ENCODE measurements at places on chromosomes 2 and 18.

- no peak for DNase-seq
These were observed 143.9 kb upstream of the KLHL29 start for GRCh38 chr2:23241121-23241520.

DNA sequence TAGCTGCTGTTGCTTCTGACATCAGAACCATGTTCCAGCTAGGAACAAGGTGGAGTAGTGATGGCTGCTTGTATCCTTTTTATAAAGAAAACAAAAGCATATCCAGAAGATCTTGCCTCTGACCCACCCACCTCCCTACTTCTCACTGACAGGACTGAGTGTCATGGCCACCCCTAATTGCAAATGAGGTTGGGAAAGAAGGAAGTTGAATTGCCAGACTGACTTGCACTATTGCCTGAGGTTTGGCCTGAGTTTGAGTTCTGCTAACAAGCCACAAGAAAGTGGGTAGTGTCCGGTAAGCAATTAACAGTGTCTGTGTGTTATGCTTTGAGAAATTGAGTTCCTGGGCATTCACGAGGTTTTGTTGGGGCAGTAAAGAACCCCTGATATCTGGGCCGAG, 22.8 kb downstream of the SGPP2 start:
- no peak for DNase-seq

- no peak for DNase-seq
These were observed 54.0 kb downstream of the MEIS1 start for GRCh38 chr2:66488946-66489345.

DNA sequence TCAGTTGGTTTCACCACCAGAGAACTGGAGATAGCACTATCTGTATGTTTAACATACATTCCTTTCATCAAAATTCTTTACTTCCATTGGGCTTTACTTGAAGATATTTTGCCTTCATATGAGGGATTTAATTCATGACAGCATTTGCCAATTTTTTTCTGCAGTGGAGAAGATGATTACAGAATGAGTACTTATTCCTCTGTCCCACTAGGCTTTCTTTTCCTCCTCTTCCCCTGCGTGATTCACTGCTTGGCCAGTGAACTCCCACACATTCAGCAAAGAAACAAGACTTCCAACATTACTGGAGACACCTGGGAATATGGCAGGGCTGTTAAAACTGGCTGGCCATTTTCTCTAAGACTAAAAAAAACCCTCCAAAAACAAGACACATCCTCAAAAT, 425.8 kb upstream of the KCNH7 start:
- DNase-seq = no peak

GRCh38 chr18:5914016-5914415, 18.7 kb upstream of the TMEM200C start:
- no peak for DNase-seq

DNA sequence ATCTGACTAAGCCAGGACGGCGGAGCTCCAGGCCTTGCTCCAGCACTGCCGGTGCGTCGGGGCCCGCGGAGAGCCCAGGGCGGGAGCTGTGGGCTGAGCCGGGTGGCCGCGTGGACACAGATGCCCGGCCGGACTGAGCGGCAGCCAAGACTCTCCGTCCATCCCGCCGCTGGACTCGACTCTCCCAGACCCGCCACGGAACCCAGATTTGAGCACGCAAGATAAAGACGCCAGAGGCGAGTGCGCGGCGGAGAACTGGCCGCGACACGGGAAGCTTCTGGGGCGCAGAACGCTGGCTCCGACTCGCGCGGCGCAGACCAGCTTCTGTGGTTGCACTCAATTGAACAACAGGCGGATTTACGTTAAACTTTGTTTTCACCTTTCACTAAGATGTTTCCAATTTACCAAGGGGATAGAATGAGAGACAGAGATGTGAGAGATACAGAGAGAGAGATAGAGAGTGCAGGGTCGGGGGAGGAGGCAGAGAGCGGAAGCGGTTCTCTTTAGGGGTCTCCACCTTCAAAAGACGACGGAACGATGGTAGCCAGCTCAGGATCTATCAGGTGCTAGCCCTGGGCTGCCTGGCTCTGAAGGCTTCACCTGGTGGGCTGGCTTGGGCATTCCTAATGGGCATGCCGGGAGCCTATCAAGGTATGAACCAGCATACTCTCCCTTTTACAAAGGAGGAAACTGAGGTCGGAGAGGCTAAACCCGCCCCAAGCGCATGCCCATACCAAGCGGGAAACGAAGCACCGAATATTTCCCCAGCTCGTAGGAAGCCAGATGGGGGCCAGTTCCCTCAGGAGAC, 10.4 kb upstream of the EN1 start:
- DNase-seq = no peak

GRCh38 chr2:191666732-191667131, 11.2 kb upstream of the NABP1 start:
- no peak for DNase-seq

DNA sequence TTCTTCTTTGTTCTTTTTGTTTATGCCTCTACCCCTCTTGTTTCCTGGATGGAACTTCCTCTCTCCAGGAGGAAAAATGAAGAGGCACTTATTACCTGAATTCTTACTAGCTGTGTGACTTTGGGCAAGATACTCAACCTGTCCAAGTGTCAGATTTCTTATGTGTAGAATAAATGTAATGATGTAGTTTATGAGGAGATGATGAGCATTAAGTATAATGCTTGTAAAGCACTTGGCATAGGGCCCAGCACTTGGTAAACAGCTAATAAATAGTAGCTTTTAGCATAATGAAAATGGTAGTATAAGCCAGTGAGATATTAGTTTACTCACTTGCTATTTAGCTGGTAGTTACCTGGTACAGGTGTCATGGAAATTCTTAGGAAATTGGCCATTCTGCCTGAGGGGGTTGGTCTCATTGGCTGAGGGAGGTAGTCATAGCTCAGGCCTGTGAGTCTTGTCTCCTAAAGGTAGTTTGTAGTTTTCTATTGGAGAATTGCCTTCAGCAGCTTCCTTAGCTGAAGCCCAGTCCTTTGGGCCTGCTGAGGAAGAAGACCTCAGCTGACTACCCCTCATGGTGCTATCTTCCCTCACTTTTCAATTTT, 133.4 kb upstream of the NABP1 start:
- no peak for DNase-seq

DNA sequence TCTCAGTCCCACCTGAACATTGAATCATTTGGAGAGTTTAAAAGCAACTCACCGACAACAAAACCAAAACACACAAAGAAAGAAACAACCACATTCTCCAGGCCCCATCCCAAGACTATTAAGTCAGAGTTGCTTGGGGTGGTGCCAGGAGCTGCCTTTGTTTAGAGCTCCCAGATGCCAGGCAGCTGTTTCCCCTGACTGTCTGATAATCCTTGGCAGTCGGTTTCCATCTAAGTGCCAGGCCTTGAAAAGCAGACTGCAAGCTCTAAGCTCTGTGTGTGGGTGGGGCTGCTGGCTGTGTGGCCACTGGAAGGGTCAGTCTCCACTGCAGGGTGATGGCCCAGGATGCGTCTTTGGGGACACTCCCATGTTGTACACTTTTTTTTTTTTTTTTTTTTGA, 255.3 kb upstream of the AGAP1 start:
- no peak for DNase-seq

GRCh38 chr2:240727439-240727838, 35.8 kb downstream of the AQP12A start:
- no peak for DNase-seq

- no peak for DNase-seq
These were observed 584.8 kb downstream of the TSN start for GRCh38 chr2:122340246-122340645.

GRCh38 chr18:58187674-58188073, 143.6 kb downstream of the NEDD4L start:
- no peak for DNase-seq

DNA sequence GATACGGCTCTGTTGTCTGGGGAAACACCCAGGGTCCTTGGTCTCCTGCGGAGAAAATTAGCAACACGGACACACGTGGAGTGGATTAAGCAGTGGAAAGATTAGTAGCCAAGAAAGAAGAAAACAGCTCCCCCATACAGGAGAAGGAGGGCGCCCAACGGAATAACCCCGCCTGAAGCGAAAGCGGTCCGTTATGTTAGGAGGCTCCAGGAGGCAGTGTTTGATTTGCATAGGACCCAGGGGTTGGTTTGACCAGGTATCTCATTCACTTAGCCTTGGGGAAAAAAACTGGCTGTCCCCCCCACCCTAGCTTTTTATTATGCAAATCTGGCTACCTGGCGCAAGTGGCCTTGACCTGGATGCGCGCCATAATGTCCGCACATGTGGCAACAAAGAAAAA, 170.1 kb upstream of the KYNU start:
- no peak for DNase-seq

- DNase-seq = no peak
These were observed 12.9 kb downstream of the BCL2L11 start for GRCh38 chr2:111133603-111134002.

DNA sequence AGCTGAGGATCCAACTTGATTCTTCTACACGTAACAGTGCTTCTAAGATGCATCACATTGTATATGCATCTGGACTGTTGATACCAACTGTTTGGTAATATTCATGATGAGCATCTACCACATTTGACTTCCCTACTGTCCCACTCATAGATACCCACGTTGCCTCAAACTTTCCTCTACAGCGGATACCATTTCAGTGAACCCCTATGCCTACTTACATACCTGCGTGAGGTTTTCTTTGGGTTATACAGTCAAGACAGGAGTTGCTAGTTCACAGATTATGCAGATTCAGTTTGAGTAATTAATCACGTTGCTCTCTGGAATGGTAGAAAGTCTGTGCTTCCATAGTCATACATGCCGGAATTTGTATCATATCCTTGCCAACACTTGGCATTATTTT, 40.0 kb downstream of the EPC2 start:
- no peak for DNase-seq

- DNase-seq = no peak
These were observed 42.3 kb downstream of the CABLES1 start for GRCh38 chr18:23177433-23178072.

GRCh38 chr2:12155303-12156051, 409.0 kb downstream of the LPIN1 start:
- DNase-seq = no peak

GRCh38 chr2:27720004-27720551, 51.4 kb upstream of the MRPL33 start:
- DNase-seq = peak; percentile 37

DNA sequence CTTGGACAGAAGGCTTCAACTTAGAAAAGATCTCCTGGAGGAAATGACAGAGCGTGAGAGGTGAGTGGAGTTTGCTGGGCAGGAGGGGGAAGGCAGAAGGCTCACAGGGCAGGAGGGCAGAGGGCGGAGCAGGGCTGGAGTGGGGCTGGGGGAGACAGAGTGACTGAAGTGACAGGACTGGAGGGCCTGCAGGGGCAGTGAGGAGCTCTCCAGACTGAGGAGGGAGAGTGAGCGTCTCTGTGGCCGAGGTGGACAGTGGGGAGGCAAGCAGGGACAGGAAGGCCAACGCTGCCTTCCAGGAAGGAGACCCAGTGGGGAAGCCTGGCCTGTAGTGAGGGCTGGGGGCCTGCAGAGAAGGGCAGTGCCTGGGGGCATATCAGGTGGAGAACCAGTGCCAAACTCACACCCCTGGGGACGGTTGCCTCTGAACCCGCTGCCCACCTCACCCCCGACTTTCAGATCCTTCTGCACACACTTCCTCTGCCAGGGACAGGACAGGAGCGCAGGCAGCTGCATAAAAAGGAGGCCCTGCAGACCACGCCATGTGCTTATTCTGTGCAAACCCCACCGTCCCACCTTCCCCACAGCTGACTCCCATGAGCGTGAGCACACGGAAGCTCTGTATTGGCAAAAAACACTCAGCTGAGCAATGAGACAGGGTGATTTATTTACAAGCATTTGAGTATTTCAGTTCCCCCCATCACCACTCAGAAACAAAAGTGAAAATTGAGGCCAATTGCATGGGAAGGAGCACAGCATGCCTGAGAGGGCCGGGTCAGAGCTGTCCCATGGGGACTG, 244.3 kb downstream of the FAM210A start:
- DNase-seq = no peak

DNA sequence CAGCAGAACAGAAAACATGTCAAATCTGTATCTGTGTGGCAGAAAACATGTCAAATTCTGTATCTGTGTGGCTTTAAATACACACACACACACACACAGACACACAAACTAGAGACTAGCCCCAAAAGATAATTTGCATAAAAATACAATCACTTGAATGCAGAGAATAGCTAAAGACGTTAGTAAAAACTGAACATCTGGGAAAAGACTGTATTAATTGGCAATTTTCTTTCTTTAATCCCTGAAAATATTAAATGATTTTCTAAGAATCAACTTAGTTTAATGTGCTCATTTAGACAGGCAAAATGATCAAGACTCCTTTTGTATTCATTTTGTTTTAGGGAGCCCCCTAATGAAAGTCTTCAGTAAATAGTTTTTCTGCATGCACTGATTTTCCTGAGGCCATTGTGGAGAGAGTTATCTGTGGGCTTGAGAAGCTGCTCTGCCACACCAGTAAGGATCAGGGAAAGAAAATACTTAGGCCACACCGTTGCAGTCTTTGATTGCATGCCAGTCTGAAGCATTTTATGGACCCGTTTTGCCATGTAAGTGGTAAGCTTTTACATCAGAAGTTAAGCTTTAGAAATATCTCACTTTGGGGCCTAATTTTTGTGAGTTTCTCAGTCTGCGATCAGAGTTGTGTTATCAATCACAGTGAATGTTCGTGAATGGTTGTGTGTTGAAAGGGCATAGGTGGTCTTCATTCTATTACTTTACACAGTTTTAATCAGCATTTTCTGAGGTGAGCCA, 2.2 kb downstream of the SPATS2L start:
- DNase-seq = no peak

GRCh38 chr2:101864426-101864825, 127.3 kb upstream of the IL1R2 start:
- no peak for DNase-seq

DNA sequence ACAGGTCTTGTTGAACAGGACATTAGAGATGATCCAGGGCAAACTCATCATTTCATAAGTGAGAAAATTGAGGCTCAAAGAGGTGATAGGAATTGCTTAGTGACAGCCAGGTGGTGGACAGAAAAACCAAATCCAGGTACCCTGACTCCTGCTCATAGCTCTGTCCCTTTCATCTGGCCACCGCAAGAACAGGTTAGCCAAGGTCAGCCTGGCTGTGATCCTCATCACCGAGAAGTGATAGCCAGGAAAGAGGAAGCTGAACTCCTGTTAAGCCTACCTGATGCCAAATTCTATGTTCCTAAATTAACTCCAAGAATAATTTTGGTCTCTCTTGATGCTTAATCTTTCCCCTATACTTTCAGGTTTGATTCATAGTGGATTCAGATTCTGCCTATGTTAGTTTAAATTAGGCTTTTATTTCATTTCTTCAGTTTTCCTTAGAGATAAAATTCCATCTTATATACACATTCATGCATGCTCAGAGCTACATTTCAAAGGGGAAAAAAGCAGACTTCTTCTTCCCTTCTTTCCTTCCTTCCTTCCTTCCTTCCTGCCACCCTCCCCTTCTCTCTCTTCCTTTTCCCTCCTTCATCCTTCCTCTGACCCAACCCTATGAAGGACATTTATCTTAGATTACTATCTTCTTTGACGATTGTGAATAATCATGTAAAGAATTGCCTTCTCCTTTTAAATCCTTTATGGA, 17.3 kb upstream of the CRIM1 start:
- no peak for DNase-seq
